Stimulated activated CD8-positive, alpha-beta memory T cell treated with anti-CD3 and anti-CD28 coated beads, Interleukin-4, amount 100 ng/mL, for 4 hours (primary cell): ENCODE measurements at places on chromosomes 16 and 17.

GRCh38 chr16:85757341-85757822 is 6.5 kb upstream of the C16orf74 start:
- DNase-seq = no peak

- DNase-seq = no peak
Measured at GRCh38 chr17:32651084-32651483, 164.3 kb downstream of the CDK5R1 start.

DNA sequence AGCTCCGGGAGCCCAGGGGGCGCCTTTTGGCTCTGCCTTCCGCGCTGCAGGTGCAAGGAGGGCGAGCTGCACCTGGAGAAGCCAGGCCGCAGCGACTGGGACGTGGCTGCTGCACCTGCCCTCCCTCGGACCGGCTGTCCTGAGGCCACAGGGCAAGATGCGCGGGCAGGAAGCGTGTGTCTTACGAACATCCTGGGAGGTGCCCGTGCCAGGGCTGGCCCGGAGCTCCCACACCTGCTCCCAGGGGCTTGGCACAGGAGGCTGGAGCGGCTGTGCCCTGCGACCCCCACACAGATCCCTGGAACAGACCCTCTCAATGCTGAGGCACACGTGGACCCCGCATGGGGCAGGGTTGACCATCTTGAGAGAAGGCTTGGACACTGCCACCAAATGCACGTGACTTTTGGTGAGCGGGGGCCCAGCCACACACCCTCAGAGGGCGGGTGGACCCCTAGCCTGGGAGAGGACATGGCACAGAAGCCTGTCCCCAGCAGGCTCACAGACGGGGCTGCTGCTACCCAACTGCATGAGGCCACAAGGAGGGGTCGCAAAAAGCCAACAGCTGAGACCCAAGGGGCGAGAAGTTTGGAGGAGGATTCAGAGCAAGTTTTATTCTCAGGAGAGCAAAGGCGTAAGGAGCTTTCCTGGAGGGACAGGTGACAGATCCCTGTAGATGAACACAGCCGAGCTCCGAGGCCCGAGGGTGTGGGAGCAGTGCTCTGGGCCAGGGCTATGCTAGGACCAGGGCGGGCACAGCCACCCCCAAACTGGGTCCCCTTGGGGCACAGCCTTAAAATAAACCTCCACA is 11.4 kb downstream of the NDUFAF8 start:
- no peak for DNase-seq

DNA sequence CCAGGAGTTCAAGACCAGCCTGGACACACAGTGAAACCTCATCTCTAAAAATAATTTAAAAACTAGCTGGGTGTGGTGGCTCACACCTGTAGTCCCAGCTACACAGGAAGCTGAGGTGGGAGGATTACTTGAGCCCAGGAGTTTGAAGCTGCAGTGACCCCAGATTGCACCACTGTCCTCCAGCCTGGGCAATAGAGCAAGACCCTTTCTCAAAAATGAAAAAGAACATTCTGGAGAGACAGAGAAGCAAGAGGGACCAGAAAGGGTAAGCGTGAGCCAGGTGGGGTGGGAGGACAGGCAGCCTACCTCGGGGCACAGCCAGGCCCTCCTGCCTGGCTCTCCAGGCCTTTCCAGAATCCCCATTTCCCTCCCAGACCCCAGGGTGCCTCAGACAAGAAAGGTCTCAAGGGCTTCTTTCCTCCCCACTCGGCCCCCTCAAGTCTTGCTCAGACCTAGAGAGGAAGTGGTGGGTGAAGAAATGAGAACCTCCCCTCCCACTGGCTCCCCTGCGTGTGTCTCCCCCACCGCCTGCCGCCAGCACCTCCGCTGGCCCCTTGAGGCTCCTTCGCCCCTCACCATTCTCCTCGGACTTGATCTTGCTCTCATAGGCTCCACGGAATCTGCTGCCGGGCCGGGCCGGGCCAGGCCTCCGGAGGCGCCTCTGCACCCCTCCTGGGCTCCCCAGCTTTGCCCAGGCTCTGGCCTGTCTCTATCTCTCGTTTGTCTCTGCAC is 503 bp downstream of the C16orf54 start:
- DNase-seq = no peak

GRCh38 chr17:77266213-77266612 is 125.4 kb downstream of the SEC14L1 start:
- no peak for DNase-seq
